ENCODE measurements at places on chromosomes 4 and X.

DNA sequence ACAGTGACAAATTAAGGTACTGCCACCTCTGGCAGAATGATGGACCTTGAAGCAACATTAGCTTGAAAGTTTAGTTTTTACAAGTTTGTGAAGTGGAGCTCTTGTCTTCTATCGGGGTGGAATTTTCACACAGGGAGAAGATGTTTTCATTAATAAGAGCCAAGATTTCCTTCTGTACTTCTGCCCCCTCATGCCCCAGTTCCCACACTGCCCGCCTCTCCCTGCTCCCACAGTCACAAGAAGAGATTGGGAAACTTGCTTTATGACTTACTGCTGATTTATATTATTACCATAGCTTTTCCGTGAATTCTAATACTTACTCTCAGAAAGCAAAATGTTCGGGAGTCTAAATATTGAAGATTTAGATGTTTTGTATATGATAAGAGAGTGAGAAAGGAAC, 539.8 kb upstream of the ARX start:
- DNase-seq, result no peak

DNA sequence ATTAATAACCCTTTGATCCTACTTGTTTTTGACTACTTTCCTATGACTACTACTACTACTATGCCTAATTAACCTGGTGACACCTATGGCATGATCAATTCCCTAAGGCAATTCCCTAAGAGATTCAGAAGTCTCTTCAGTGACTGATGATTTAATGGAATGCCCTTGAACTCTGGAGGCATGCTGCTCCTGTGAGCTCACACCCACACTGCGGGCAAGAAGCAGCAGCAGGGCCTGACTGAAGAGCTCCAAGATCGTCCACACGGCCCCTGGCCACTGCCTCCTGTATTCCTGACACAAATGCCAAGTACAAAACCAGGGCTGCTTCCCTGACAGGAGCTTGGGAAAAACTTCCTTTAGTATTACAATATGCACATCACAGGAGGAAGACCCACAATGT, 74.2 kb upstream of the STS start:
- DNase-seq, result no peak

GRCh38 chr4:126772662-126773061, 860.1 kb upstream of the INTU start:
- no peak for DNase-seq

DNA sequence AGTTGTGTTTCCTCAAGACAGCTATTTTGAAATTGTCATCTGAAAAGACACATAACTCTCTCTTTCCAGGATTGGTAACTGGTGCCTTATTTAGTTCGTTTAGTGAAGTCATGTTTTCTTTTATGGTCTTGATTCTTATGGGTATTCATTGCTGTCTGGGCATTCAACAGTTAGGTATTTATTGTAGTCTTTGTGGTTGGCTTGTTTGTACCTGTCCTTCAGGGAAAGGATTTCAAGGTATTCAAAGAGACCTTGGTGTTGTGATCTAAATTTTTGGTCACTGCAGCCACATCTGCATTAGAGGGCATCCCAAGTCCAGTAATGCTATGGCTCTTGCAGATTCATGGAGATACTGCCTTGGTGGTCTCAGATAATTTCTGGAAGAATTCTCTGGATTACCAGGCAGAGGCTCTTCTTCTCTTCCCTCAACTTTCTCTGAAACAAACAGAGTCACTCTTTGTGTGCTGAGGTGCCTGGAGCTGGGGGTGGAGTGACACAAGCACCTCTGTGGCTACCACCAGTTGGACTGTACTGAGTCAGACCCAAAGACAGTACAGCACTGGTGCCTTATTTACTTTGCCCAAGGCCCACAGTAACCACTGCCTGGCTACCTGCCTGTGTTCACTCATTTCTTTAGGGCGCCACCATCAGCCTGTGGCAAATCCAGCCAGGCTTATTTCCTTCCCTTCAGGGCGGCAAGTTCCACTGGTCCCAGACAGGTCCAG, 620.4 kb downstream of the KCNIP4 start:
- DNase-seq, result no peak

- DNase-seq, result no peak
These were observed 4.4 kb downstream of the ADGRL3 start for GRCh38 chr4:61204353-61205060.

DNA sequence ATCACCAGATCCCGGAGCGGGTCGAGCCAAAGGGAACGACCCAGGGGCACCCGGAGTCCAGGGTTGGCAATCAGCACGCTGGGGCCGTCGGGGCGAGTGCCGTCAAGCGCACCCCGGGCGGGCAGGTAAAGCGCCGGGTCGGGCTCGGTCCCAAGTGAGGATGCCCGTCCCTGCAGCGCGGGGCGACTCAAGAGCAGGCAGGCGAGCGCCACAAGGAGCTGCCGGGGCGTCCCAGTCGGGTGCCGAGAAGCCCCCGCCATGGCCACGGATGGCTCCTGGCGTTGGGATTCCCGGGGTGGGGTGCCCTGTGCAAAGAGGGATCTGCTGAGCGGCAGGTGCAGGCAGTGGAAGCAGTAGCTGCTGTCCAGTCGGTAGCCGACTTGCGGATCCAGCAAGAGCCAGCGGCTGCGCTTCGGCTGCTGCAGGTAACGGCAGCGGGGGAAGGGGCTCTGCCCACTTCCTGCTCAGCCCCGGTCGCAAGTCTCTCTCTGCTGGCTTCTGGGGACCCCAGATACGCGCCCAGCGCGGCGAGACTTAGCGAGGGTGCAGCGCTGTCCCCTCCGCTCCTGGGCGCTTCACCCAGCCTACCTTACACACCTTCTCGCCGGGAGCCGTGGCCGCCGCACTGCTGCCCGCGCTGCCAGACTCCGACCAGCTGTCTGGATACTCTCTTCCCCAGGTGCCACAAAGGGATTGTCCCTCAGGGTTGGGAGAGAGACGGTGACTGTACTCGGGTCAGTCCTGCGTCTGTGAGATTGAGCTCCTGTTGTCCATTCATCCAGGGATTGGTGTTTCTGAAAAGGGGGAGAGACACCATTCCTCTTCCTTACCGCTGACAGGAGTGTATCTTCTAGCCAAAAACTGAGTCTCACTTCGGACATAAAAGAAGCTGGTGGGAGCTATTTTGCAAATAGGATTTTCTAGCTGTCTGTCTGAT, at the start of gene FREM3:
TSS of gene FREM3 (minus strand) at position 260 of the 937 bp plus-strand sequence. CDS start at position 260, 0 bp downstream.
- DNase-seq, result no peak

- no peak for DNase-seq
These were observed 42.3 kb downstream of the BCOR start for GRCh38 chrX:40055495-40055894.

- DNase-seq, result no peak
These were observed 11.3 kb upstream of the RTL5 start for GRCh38 chrX:72142794-72143608.

GRCh38 chr4:145909281-145909715, 29.3 kb downstream of the ZNF827 start:
- DNase-seq, result no peak

DNA sequence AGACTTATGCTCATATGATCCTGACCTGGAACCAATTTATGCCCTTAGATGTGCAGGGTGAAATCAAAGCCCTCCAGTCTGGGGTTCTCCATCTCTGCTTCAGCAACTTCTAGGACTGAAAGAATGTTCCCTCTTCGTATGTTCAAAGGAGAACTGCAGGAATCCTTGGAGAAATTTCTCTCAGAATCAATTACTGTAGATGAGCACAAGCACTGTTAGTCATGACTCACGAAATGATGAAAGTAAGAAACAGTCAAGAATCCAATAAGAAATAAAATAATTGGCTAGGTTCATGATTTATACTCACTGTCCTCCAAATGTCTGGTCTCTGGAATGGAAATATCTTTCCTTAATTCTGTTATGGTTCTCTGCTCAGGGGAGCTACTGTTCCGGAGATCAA, 348.2 kb downstream of the PDGFC start:
- DNase-seq, result no peak

GRCh38 chr4:87555773-87556619, 26.8 kb upstream of the SPARCL1 start:
- no peak for DNase-seq

DNA sequence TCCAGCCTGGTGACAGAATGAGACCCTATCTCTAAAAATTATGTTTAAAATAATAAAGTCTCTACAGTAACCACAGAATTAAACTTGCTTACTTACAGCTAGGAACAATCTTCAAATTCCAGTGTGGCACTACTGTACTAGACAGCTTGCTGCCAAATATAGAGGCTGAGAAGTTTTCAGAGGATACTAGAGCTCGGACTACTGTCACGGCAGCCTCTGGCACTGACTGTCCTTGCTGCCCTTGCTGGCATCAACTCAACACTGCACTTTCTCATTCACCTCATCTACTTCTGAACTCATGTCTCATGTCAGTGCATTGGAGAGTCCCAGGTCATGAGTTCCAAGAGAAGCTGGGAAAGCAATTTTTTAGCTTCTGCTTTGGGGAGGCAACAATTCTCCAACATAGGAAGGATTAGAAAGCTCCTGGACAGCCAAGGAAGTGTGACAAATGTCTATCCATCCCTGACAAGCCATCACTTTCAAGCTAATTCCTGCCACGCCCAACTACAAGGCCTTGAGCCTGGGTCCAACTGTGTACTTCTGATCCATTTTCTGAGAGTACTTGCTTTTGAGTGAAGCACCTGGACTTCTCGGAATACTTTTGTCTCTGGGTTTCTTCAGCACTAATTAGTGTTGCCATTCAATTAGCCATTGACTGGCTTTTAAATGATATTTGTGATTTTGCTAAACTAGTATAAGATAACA, 98.6 kb upstream of the NR3C2 start:
- no peak for DNase-seq

DNA sequence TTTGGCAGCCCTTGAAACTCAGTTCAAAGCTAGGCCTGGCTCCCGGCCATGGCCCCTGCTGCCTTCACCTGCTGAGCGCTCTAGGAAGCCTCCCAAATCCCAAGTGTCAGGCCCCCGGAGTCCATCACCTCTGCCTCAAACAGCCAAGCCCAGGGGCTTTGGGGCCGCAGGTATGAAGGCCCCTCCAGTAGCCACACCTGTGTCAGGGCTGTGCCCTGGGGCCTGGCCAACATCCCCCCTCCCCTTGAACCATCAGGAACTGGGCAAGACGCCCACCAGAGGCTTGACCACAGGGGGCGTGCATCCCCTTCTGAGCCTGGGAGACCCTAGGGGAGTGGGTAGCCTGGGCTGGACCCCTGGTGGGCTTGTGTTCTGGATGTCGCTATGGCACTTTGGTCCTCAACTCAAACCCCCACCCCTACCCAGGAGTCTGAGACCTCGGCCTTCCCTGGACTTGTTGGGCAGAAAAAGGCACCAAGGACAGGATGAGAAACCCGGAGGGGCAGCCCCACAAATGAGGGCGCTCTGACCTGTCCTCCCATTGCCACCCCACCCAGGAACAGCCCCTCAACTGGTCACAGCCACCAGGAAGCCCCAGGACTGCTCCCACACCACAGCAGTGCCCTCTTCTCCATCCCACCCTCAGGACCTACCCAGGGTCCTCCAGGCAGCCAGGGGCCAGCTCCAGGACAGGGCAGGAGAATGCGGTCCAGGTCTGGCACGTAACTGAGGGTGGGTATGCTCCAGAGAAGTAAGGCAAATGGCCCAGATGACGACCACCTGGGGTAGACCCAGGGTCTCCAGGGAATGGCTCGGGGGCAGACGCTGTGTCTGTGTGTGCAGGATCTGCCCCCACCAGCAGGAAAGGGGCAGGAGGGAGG, 4.2 kb upstream of the SLBP start:
- DNase-seq, result no peak

- DNase-seq, result no peak
These were observed 78.9 kb downstream of the NDST3 start for GRCh38 chr4:118113220-118113619.

GRCh38 chr4:151329217-151330007, 4.0 kb upstream of the SH3D19 start:
- no peak for DNase-seq

DNA sequence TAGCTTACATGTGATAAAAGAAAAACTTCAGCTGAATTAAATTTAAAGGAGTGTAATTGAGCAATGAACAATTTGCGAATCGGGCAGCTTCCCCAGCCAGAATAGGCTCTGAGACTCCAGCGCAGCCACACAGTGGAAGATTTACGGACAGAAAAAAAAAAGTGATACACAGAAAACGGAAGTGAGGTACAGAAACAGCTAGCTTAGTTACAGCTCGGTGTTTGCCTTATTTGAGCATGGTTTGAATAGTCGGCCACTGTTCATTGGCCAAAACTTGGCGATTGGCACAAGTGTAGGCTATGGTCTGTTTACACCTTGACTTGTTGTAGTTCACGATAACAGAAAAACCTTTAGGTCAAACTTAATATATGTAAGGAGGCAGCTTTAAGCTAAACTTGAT, 16.7 kb upstream of the SUPT20HL1 start:
- no peak for DNase-seq

GRCh38 chr4:89299153-89299791, 8.3 kb downstream of the GPRIN3 start:
- DNase-seq, result no peak

DNA sequence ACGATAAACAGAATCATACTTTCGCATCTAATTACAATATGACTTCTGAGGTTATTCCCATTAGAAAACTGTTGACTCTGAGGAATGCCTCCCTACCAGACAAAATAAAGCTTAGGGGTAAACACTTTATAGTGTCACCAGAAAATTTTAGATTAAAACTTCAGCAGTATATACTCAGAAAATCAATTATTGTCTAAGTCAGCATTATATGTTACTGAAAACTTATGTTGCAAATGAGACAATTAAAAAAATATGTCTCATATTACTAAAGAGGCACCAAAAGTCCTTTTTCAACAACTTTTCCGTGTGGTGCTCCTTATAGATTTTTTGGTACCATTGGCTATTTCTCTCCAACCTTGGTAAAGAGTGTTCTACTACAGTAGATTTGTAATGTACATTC, 91.4 kb downstream of the HMGN5 start:
- DNase-seq, result no peak

- DNase-seq, result no peak
These were observed 19.0 kb downstream of the DGKQ start for GRCh38 chr4:954211-955020.

GRCh38 chr4:104973708-104974107, 173.0 kb upstream of the TET2 start:
- no peak for DNase-seq

GRCh38 chr4:139768896-139769295, 103.3 kb downstream of the MGST2 start:
- DNase-seq, result no peak

DNA sequence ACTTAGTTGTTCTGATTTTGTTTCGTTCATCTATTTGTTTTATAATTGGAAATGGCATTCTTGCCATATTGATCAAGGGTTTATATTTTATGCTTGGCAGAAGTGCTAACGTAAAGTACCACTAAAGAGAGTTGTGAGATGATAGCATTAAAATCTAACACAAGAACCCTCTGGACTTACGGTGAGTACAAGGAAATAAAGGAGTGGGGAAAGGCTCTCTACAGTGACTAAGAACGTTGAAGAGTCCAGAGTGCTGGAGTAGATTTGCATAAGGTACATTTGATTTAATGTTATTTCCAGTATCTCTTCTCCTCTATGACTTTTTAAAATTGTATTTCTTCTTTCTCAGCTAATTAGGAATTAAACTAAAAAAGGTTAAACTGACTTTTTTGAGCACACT, 612.6 kb downstream of the DMD start:
- DNase-seq, result no peak

GRCh38 chrX:13090339-13091110, 46.1 kb upstream of the FAM9C start:
- DNase-seq, result peak; percentile 39

Data from CD4-positive, alpha-beta T cell treated with Interleukin-21 for 1 hour (primary cell).